Progenitor cell of endocrine pancreas (in vitro differentiated cells): ENCODE measurements at places on chromosomes 13 and 19.

DNA sequence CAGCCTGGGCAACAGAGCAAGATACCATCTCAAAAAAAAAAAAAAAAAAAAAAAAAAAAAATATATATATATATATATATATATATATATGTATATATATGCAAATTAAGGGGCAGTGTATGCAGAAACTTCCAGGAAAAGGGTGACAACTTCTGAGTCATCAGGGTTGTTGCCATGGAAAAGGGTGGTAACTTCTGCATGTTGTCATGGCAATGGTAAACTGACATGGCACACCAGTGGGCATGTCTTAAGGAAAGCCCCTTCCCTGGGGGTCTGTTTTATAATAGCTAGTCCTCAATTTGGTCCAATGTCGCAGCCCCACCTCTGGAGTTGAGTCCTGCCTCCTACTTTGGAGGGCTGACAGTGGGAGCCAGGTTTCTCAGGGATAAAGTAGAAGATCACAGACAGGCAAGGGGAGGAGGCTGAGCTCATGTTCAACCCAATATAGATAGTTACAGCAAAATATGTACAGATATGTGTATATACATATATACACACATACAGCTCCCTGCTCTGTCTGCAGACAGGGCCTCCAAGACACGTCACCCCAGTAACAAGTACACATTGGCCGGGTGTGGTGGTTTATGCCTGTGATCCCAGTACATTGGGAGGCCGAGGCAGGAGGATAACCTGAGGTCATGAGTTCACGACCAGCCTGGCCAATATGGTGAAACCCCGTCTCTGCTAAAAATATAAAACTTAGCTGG is 7.2 kb upstream of the FCHO1 start:
- no peaks in the 10 kb centered on the region for H3K4me1 ChIP-seq
- peaks cover 5% of the 10 kb centered on the region for H3K36me3 ChIP-seq
- DNase-seq = no peak
- no peak overlapping the region for H3K27ac ChIP-seq
- H3K27me3 ChIP-seq = peaks cover 9% of the 10 kb centered on the region
- H3K4me3 ChIP-seq = no peak overlapping the region

GRCh38 chr19:9171393-9171991 is 7.3 kb upstream of the OR7D2 start:
- no peaks in the 10 kb centered on the region for H3K27me3 ChIP-seq
- H3K27ac ChIP-seq = no peak overlapping the region
- DNase-seq = no peak
- no peaks in the 10 kb centered on the region for H3K4me1 ChIP-seq

GRCh38 chr19:49361438-49362047 is 673 bp downstream of the TEAD2 start:
- peaks cover 14% of the 10 kb centered on the region for H3K36me3 ChIP-seq
- no peaks in the 10 kb centered on the region for H3K27me3 ChIP-seq
- no peak overlapping the region for H3K27ac ChIP-seq
- no peak overlapping the region for H3K4me3 ChIP-seq

DNA sequence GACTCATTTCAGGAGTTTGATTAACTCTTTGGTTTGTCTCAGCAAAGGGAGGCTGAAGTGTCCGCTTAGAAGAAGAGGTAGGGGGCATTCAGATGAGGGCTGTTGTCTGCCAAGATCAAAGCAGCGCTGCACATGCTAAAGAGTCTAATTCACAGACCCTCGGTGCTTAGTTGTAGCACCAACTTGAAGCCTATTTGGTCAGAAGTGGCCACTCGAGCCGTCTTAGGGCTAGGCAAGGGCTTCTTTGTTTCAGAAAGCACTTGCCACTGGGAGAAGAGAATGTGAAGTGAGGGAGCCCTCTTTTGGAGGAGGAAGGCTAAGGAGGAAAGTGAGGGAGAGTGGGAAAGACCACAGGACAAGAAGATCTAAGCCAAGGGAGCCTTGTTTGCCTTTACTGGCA is 313.4 kb upstream of the TMTC4 start:
- H3K27ac ChIP-seq = peak overlapping the region; percentile 86
- no peak overlapping the region for H3K4me3 ChIP-seq
- no peak for DNase-seq
- H3K36me3 ChIP-seq = no peaks in the 10 kb centered on the region
- peaks cover 4% of the 10 kb centered on the region for H3K27me3 ChIP-seq
- no peaks in the 10 kb centered on the region for H3K4me1 ChIP-seq

DNA sequence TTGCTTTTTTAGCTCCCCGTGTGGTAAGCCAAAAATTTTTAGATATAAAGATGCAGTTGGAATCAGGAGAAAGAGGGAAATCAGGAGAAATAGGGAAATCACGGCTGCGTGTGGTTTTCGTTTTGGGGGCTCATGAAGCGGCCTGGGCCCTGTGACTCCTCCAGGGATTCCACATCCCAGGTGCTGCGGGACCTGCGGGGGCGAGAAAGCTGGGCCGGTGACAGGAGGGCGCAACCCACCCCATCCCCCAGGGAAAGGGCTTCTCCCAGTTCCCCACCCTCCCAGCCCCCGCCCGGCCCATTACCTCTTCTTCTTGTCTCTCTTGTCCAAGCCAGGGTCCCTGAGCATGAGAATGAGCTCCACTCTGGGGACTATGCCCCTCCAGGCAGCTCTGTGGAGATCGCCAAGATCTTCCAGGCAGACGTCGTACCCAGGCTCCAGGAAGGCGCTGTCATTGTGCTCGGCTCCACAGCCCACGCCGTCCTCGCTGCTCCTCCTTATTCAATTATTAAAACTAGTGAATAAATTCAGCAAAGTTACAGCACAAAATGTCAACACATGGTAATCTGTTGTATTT is 111.0 kb downstream of the MRPL57 start:
- H3K4me3 ChIP-seq = no peak overlapping the region
- no peaks in the 10 kb centered on the region for H3K36me3 ChIP-seq
- H3K4me1 ChIP-seq = peaks cover 3% of the 10 kb centered on the region
- no peaks in the 10 kb centered on the region for H3K27me3 ChIP-seq

GRCh38 chr13:24605923-24606372 is 74.3 kb upstream of the ATP12A start:
- no peak for DNase-seq
- H3K27ac ChIP-seq = no peak overlapping the region
- no peaks in the 10 kb centered on the region for H3K27me3 ChIP-seq
- H3K36me3 ChIP-seq = no peaks in the 10 kb centered on the region

DNA sequence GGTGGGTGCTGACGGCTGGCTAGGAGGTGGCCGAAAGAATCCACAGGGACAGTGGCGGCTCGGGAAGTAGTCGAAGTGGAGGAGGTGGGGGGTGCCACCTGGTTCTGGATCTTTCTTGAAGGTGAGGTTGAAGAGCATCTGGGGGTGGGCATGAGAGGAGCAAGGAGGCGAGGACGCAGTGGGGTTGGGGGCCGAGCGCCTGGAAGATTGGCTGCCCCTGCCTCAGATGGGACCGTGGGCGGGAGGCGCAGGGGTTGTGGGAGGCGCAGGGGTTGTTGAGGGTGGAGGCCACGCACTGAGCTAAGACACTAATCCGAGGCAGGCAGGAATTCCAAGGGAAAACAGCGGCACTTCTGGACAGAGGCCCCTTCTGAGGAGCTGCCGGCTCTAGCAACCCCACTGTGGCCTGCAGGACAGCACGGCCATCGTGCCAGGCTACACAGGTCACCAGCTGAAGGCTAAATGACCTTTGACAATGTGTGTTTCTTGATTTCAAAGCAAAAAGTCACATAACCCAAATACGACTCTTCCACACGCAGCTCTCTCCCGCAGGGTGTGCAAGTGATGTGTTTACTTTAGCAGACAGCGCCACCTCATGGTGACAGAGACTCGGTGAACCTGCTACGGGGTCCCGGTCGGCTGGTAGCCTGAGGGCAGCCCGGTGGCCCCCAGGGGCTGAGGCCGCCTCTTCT is 44.1 kb upstream of the RANBP3 start:
- H3K4me1 ChIP-seq = peaks cover 30% of the 10 kb centered on the region
- peak overlapping the region; percentile 77 for H3K27ac ChIP-seq
- DNase-seq = peak; percentile 61
- H3K27me3 ChIP-seq = no peaks in the 10 kb centered on the region
- H3K36me3 ChIP-seq = peaks cover 11% of the 10 kb centered on the region

- H3K27ac ChIP-seq = no peak overlapping the region
- no peak for DNase-seq
- H3K27me3 ChIP-seq = peaks cover 11% of the 10 kb centered on the region
- no peak overlapping the region for H3K4me3 ChIP-seq
- peaks cover 7% of the 10 kb centered on the region for H3K4me1 ChIP-seq
Measured at GRCh38 chr13:45768656-45769479, 66.7 kb downstream of the CBY2 start.

DNA sequence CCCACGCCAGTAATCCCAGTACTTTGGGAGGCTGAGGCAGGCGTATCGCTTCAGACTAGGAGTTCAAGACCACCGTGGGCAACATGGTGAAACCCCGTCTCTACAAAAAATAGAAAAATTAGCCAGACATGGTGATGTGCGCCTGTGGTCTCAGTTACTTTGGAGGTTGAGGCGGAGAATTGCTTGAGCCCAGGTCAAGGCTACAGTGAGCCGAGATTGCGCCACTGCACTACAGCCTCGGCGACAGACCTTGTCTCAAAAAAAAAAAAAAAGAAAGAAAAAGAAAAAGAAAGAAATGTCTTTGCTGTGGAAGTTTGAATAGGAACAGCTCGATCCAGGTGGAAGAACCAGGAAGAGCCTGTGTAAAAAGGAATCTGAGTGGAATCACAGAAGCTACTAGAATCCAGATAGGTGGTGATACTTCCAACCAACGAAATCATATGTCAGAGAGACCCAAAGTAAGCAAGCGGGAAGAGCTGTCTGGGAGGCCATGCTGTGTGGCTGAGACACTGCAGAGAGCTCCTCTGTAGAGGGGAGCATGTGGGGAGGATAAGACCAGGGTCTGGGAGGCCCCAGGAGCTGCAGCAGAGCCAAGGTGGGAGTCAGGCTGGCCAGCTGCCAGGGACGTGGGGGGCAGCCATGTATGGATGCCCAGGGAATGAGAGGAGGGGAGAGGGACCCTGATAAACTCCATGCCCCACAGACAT is 21.1 kb downstream of the LATS2 start:
- no peak overlapping the region for H3K4me3 ChIP-seq
- H3K36me3 ChIP-seq = peaks cover 11% of the 10 kb centered on the region
- no peak overlapping the region for H3K27ac ChIP-seq
- peaks cover 6% of the 10 kb centered on the region for H3K4me1 ChIP-seq
- no peaks in the 10 kb centered on the region for H3K27me3 ChIP-seq

DNA sequence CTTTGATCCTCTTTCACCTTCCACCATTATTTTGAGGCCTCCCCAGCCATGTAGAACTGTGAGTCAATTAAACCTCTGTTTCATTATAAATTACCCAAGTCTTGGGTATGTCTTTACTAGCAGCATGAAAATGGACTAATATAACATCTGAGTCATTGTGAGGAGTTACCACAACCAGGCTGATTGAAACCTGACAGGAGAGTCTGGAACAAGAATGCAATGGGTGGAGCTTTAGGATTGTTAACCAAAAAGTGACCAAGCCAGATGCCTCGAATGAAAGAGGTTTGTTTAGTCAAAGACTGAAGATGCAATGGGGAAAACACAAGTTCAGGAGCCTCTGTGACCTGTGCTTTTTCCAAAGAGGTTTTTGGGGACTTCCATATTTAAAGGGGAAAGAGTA is 659.0 kb downstream of the SLITRK6 start:
- no peak overlapping the region for H3K4me3 ChIP-seq
- no peak overlapping the region for H3K27ac ChIP-seq
- H3K4me1 ChIP-seq = no peaks in the 10 kb centered on the region
- H3K36me3 ChIP-seq = no peaks in the 10 kb centered on the region

- no peak overlapping the region for H3K27ac ChIP-seq
- no peaks in the 10 kb centered on the region for H3K4me1 ChIP-seq
- no peaks in the 10 kb centered on the region for H3K27me3 ChIP-seq
- H3K4me3 ChIP-seq = no peak overlapping the region
- peaks cover 1% of the 10 kb centered on the region for H3K36me3 ChIP-seq
Measured at GRCh38 chr13:57644106-57644505, 12.6 kb downstream of the PCDH17 start.

- no peak overlapping the region for H3K27ac ChIP-seq
- H3K27me3 ChIP-seq = no peaks in the 10 kb centered on the region
- no peak for DNase-seq
- H3K4me1 ChIP-seq = peaks cover 38% of the 10 kb centered on the region
- H3K4me3 ChIP-seq = no peak overlapping the region
Measured at GRCh38 chr19:46928951-46929350, 68.2 kb downstream of the ARHGAP35 start.

DNA sequence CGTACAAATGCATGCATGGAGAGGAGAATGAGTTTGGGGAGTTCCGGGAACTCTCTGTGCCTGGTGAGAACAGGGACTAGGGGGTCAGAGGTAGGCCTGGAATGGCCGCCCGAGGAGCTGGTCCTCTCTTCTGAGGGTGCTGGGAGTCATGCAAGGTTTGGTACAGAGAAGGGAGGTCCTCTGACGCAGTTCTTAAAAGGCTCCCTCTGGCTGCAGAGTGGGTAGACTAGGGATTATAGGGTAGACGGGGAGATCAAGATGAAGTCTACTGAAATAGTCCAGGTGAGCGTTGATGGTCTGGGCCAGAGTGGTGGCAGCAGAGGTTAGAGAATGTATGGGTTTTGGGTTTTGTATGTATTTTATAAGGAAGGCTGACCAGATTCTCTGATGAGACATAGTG is 796 bp downstream of the ZNF304 start:
- H3K27ac ChIP-seq = peak overlapping the region; percentile 94
- H3K4me3 ChIP-seq = peak overlapping the region; percentile 97
- H3K36me3 ChIP-seq = peaks cover 31% of the 10 kb centered on the region
- H3K27me3 ChIP-seq = peaks cover 11% of the 10 kb centered on the region
- no peak for DNase-seq
- H3K4me1 ChIP-seq = peaks cover 26% of the 10 kb centered on the region

DNA sequence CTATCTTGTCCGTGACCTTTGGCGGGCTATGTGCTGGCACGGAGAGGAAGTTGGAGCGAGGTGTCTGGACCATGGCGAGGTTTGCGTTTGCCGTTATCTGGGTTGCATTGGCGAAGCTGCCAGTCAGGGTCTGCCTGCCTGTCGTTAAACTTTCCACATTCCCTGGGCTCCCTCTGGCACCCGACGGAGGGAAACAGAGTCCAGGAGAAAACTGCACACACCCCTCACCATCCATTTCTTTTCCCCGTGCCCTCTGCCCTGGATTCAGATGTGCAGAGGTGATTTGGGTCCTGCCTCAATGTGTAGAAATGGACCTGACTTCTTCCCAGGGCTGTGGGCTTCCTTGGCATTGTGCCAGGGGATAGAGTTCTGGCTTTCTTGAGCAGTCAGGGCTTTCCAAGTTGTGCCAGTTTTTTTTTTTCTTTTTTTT is 142.4 kb downstream of the URI1 start:
- no peak overlapping the region for H3K27ac ChIP-seq
- H3K27me3 ChIP-seq = peaks cover 22% of the 10 kb centered on the region
- H3K4me3 ChIP-seq = no peak overlapping the region

- H3K27ac ChIP-seq = no peak overlapping the region
- H3K36me3 ChIP-seq = no peaks in the 10 kb centered on the region
- no peak overlapping the region for H3K4me3 ChIP-seq
- no peaks in the 10 kb centered on the region for H3K4me1 ChIP-seq
- DNase-seq = no peak
Measured at GRCh38 chr13:41713405-41713804, 247.5 kb downstream of the VWA8 start.

- peaks cover 2% of the 10 kb centered on the region for H3K36me3 ChIP-seq
- H3K4me1 ChIP-seq = peaks cover 68% of the 10 kb centered on the region
Measured at GRCh38 chr13:52159159-52159982, at the start of gene NEK3. NEK3 (minus strand) TSS chr13:52159597; CDS start chr13:52156191, 3,406 bp downstream.

GRCh38 chr13:40651866-40652587 is 14.4 kb downstream of the FOXO1 start:
- no peak for DNase-seq
- H3K4me3 ChIP-seq = no peak overlapping the region
- H3K4me1 ChIP-seq = peaks cover 20% of the 10 kb centered on the region
- H3K27me3 ChIP-seq = no peaks in the 10 kb centered on the region

- no peaks in the 10 kb centered on the region for H3K27me3 ChIP-seq
- DNase-seq = no peak
- no peak overlapping the region for H3K4me3 ChIP-seq
- peaks cover 14% of the 10 kb centered on the region for H3K36me3 ChIP-seq
Measured at GRCh38 chr13:109778102-109778542, 8.3 kb downstream of the IRS2 start.
